ENCODE measurements at places on chromosomes 5 and 9.

DNA sequence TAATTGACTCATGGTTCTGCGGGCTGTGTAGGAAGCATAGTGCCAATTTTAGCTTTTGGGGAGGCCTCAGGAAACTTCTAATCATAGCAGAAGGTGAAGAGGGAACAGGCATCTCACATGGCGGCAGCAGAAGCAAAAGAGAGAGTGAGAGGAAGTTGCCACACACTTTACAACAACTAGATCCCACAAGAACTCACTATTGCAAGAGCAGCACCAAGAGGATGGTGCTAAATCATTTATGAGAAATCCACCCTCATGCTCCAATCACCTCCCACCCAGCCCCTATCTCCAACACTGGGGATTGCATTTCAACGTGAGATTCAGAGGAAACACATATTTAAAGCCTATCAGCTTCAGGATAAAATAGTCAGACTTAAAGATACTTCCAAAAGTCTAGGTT lies 36.1 kb upstream of the LPAR1 start:
- DNase-seq: no peak

DNA sequence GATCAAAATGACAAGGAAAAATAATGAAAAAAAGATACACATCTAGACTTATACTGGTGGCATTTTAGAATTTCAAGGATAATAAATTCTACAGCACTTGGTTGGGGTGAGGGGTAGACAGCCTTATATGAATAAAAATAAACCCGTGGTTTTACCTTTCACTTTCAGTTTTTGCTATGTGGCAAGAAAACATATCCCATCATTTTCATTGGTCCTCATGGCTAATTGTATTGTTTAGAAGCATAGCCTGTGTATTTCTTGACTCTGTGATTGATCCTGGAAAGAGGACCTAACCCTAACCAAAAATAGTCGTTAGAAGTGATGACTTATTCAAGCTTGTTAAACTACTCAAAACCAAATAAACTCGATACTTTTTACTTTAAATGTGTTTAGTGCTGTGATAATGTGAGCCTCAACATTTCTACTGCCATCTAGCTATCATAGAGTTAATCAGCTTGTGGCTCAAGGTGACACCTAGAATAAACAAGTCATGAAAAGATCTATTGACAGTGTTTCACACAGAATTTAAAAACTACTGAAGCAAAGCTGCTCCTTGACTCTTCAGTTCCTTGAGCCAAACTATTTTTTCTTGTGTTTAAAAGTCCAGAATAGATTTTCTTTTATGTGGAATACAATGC lies 153.3 kb upstream of the IZUMO3 start:
- no peak for DNase-seq

GRCh38 chr9:1077616-1078015 lies 27.5 kb downstream of the DMRT2 start:
- no peak for DNase-seq

DNA sequence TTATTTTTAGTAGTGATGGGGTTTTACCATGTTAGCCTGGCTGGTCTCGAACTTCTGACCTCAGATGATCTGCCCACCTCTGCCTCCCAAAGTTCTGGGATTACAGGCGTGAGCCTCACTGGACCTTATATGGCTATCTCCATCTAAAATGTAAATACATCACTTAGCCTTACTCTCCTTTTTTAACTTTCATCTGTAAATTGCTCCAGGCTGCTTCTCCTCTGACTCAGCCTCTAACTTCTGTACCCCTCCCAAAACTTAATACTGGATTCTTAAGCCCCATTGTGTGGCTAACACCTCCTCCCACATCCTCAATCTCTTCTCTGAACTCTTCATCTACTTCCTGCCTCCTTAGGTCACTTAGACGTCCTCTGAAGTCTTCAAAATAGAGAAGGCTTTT lies 4.0 kb downstream of the SNX30 start:
- DNase-seq: no peak

All from spleen (tissue), 13 donors.